Pancreas (tissue), 10 donors: ENCODE measurements at places on chromosomes 5 and 9. TPM values are rescaled to one million over a fixed set of nuclear protein-coding genes. Genes with fewer than 3 reads are reported as not detected.

Gene THG1L
- total RNA-seq, result 8.8 TPM

Gene DENND1A
- total RNA-seq, result 4.6 TPM

Gene POMT1
- 16.4 TPM for total RNA-seq

- no peak overlapping the region for H3K4me3 ChIP-seq
- no peaks in the 10 kb centered on the region for H3K27me3 ChIP-seq
- no peaks in the 10 kb centered on the region for H3K36me3 ChIP-seq
- H3K4me1 ChIP-seq, result no peaks in the 10 kb centered on the region
- DNase-seq, result no peak
Measured at GRCh38 chr9:36924757-36925432, 109.2 kb downstream of the PAX5 start.

- H3K4me1 ChIP-seq, result no peaks in the 10 kb centered on the region
- DNase-seq, result no peak
- H3K27ac ChIP-seq, result no peak overlapping the region
- no peaks in the 10 kb centered on the region for H3K27me3 ChIP-seq
Measured at GRCh38 chr5:154618696-154619095, 136.5 kb upstream of the LARP1 start.
